Activated CD8-positive, alpha-beta memory T cell treated with anti-CD3 and anti-CD28 coated beads for 1 hour (primary cell): ENCODE measurements at places on chromosomes 5 and 9.

DNA sequence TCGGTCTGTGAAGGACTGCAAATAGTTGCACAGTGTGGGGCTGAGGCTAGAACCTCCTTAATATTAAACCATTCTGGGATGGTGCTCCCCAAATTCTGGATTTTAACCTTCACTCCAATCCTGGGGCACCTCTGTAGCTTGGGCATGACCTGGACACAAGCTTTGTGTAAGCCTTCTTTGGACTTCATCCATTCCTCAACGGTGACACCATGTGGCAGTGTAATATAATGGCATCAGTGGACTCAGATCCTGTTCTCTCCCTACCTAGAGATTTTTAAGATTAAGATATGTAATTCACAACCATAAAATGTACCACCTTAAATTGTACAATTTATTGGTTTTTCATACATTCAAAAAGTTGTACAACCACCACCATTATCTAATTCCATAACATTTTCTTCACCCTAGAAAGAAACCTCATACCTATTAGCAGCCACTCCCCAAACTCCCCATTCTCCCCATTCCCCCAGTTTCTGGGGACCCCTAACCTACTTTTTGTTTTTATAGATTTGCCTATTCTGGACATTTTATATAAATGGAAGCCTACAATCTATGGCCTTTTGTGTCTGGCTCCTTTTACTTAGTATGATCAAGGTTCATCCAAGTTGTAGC is 4.8 kb upstream of the PLGRKT start:
- no peak for DNase-seq

- DNase-seq = no peak
Measured at GRCh38 chr5:149030838-149031397, 31.9 kb downstream of the SH3TC2 start.

- no peak for DNase-seq
Measured at GRCh38 chr5:136722086-136722485, 356.7 kb upstream of the TRPC7 start.

DNA sequence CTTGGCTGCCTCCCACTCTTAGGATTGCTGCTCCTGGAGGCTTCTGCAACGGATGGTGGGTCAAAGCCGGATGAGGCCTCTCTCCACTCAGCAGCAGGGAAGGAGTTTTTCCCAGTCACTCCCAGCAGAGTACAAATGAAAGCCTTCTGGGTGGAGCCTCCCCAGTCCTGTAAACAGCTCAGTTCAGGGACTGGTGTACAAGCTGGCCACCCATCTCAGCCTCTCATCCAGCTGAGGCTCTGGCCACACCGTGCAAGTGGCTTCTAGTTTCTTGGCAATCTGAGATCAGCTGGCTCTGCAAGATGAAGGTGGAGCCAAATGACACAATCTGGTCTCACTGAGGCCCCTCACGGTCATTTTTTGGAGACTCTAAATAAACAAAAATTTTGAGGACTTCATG is 10.0 kb downstream of the GPX3 start:
- DNase-seq = no peak

DNA sequence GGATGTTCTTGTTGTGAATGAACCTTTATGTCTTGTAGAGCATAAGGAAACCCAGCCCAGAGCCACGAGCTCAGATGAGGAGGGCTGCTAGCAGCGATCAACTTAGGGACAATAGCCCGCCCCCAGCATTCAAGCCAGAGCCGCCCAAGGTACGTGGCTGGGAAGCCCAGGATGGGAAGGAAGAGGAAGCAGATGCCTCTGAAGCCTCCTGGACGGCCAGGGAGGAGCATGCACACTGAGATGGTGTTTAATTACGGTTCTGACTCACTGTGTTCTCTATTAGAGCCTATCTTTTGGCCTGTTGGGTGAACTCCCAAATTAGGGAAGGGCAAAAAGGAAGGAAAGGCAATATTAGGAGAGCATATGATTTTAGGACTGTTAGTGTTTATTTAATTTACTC is 75.3 kb downstream of the TJP2 start:
- DNase-seq = no peak

GRCh38 chr9:15977438-15977837 is 424.6 kb downstream of the CCDC171 start:
- no peak for DNase-seq

- DNase-seq = no peak
Measured at GRCh38 chr9:87771316-87772006, 45.5 kb downstream of the CTSL start.

- DNase-seq = no peak
Measured at GRCh38 chr9:130770093-130770492, 65.0 kb upstream of the ABL1 start.

GRCh38 chr5:126081209-126081608 is 342.0 kb upstream of the GRAMD2B start:
- no peak for DNase-seq

GRCh38 chr9:131097948-131098278 is 1.6 kb downstream of the AIF1L start:
- no peak for DNase-seq

DNA sequence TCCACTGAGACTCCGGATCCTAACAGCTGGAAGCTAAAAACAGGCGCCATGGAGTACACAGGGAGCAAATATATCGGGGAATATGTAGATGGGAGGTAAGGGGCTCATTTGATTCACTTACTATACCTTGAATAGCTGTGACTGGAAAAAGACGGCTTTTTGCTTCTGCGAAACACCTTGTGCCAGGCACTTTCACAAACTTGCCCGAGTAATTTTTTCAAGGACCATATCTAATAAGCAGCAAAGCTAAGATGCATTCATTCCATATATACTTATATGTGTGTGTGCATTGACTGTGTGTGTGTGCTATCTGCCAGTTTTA is 178 bp downstream of the MORN5 start:
- DNase-seq = no peak

DNA sequence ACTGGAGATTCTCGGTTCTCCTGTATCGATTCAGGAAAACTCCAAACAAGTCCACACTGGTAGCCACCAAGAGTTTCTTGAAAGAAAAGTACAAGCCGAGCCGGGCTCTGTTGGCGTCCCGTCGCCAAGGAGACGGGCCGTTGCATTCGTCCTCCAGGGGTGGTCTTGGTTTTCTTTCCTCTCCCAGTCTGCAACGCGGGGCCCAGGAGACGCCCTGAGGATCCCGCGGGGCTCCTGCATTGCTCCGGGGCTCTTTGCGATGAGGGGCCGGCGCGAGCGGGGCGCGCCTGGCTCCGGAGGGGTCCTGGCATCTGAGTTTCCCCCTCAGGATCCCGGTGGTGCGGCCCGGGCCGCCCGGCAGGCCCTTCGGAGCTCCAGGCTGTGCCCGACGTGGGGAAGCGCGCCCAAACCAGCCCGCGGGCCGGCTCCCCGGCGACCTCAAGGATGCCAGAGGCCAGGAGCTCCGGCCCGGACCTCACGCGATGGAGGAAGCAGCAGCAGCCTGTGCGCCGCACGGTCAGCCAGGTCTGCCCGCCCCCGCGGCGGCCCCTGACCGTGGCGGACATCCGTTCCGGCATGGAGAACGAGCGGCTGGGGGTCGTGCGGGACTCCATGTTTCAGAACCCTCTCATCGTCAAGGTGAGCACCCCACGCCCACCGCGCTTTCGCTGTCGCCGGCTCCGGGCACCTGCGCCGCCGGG is at the start of gene CFAP77:
CFAP77 (plus strand) TSS at position 384 of the 701 bp plus-strand sequence; CDS start at position 445, 61 bp downstream.
- DNase-seq = no peak

DNA sequence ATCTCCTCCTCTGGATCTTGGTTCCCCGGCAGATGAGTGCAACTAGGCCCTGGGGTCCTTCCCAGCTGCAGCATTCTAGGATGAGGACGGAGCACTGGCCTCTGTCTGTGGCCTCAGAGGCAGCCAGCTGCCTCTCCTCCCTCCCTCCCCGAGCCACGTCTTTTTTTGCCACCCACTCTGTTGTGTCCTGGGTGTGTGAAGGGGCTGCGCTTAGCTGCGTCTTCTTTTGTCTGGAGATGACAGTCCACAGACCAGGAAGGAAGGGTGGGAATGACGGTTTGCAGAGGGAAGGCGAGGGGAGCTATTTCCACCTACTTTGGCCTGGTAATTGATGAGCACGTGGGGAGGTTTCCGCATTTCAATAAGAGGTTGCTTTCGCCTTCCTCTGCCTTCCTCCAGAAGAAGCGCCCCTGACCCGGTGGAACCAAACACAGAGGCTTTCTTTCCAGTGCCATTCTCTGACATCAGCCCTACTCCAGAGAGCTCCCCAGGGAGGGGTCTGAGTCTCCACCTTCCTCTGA is 34.5 kb upstream of the GABRP start:
- no peak for DNase-seq

GRCh38 chr5:58383448-58383847 is 76.4 kb downstream of the PLK2 start:
- no peak for DNase-seq

- DNase-seq = no peak
Measured at GRCh38 chr5:62167561-62168057, 138.4 kb upstream of the KIF2A start.

GRCh38 chr9:16505199-16505598 is 365.3 kb downstream of the BNC2 start:
- no peak for DNase-seq
